ENCODE measurements at places on chromosomes 1 and 21. TPM values are rescaled to one million over a fixed set of nuclear protein-coding genes. Genes with fewer than 3 reads are reported as not detected.

The B3GALT6 gene
- total RNA-seq: 19.1 TPM

The SPRR1A gene
- total RNA-seq: not detected

DNA sequence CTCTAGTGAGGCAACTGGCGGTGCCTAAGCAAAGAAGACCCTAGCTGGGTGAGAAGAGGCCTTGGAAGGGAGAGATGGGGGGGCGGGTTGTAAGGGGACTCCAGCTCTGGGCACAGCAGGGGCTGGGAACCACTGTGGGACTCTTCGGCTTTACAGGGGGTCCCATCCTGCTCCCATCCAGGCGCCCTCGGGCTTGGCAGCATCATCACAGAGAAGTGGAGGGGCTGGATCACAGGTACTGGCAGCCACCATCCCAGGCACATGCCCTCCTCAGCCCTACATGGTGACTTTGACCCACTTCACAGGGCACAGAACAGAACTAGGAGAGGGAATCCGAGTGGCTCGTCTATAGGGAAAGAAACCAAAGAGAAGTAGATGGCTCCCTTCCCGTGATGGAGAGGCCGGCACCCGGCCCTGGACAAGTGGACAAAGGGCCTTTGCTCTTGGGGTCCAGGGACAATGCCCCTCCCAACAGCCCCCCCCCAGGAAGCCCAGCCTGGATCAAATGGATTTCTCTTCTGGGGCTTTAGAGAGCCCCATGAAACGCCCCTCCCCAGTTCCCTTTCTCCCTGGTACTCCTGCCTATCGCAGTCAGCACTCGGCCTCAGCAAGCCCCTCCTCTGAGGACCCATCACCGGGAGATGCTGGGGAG is 54.0 kb upstream of the ECE1 start:
- DNase-seq: no peak
- H3K27ac ChIP-seq: peak overlapping the region; percentile 93
- H3K4me3 ChIP-seq: peak overlapping the region; percentile 76
- H3K27me3 ChIP-seq: no peaks in the 10 kb centered on the region
- peaks cover 6% of the 10 kb centered on the region for H3K36me3 ChIP-seq

- peak overlapping the region; percentile 32 for H3K4me3 ChIP-seq
- H3K36me3 ChIP-seq: no peaks in the 10 kb centered on the region
- peaks cover 58% of the 10 kb centered on the region for H3K4me1 ChIP-seq
- H3K27ac ChIP-seq: peak overlapping the region; percentile 91
- no peak for DNase-seq
- peaks cover 42% of the 10 kb centered on the region for H3K27me3 ChIP-seq
Observed at GRCh38 chr1:17207046-17207445, 2.1 kb downstream of the PADI1 start.

DNA sequence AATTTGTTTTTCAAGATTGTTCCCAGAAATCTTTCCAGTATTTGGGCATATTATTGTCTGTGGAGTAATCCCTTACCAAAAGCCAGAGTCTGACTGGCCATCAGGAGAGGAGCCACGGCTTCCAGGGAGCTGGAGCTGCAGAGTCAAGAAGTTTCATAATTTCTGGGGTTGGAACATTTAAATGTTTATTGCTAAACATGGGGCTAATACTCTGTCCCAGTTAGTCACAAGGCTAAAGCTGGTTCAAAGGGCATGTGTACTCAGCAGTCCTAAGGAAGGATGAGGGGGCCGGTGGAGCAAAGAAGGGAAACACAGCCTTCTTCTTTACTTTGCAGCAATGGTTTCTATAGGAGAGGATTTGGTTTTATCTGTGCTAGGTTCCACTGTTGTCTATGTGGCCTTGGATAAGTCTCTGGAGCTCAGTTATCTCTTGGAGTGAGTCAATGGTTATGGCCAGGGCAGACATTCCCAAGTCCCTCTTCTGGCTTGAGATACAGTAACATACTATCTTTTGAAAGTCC is 9.5 kb downstream of the DENND2D start:
- DNase-seq: no peak
- peaks cover 78% of the 10 kb centered on the region for H3K4me1 ChIP-seq
- no peaks in the 10 kb centered on the region for H3K27me3 ChIP-seq
- peak overlapping the region; percentile 68 for H3K27ac ChIP-seq
- peak overlapping the region; percentile 42 for H3K4me3 ChIP-seq

DNA sequence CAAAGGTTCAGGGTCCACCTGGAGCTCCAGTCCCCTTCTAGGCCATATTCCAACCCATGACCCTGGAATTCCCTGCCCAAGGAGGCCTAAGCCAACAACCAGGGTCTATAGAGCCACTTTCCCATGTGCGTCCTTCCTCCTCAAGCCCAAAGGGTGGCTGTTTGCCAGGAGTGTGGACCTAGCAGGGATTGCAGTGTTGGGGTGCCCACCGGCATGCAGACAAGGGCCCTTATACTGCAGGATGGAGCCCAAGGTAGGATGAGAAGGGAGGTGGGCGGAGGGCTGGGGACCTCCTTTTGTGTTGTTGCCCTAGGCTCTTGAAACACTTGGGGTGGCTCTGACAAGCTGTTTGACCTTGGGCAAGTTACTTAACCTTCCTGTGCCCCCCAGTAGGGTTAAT is 19.7 kb upstream of the ADGRB2 start:
- peaks cover 3% of the 10 kb centered on the region for H3K27me3 ChIP-seq
- H3K36me3 ChIP-seq: no peaks in the 10 kb centered on the region
- peaks cover 7% of the 10 kb centered on the region for H3K4me1 ChIP-seq
- no peak overlapping the region for H3K4me3 ChIP-seq
- peak; percentile 16 for DNase-seq

The CLCNKB gene
- total RNA-seq: not detected

DNA sequence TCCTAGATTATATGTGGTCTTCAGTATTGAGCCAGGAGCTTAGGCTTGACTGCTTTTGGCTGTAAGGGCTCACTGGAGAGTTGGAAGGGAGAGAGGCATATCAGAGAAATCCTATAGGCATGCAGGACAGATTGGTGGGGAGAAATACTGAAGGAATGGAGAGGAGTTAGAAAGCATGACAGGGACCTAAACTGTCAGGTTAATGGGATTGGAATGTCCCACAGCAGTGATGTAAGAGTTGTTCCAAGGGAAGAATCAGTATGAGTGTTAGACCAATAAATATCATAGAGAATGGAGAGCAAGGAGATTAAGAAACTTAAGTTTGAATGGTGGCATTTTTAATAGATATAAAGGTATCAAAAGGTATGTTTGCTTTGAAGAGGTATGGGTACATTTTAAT is 39.7 kb downstream of the SLC35A3 start:
- H3K4me1 ChIP-seq: no peaks in the 10 kb centered on the region
- H3K27me3 ChIP-seq: no peaks in the 10 kb centered on the region
- H3K4me3 ChIP-seq: no peak overlapping the region
- peaks cover 20% of the 10 kb centered on the region for H3K36me3 ChIP-seq

DNA sequence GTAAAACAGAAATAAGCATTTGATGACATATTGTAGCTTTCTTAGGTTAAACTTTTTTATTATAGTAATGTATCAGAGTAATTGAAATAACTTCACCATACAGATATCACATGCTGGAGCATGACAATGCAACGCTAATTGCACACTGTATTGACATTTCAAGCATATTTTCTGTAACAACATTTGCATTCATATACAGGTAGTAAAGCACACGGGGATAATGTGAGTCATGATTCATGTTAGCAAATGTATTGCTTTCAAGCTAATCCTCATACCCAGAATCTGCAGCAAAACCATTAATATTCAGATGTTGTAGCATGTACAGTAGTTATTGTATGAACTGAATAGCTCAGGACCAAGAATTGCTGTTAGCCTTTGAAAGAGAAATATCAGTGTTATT is 133.9 kb downstream of the TTLL7 start:
- H3K27me3 ChIP-seq: no peaks in the 10 kb centered on the region
- H3K36me3 ChIP-seq: no peaks in the 10 kb centered on the region
- DNase-seq: no peak
- H3K4me1 ChIP-seq: peaks cover 9% of the 10 kb centered on the region

- peaks cover 20% of the 10 kb centered on the region for H3K4me1 ChIP-seq
- H3K27ac ChIP-seq: peak overlapping the region; percentile 38
- no peak for DNase-seq
- H3K27me3 ChIP-seq: peaks cover 8% of the 10 kb centered on the region
- peak overlapping the region; percentile 69 for H3K4me3 ChIP-seq
- peaks cover 3% of the 10 kb centered on the region for H3K36me3 ChIP-seq
Observed at GRCh38 chr1:244730934-244731434, 78.1 kb downstream of the DESI2 start.

DNA sequence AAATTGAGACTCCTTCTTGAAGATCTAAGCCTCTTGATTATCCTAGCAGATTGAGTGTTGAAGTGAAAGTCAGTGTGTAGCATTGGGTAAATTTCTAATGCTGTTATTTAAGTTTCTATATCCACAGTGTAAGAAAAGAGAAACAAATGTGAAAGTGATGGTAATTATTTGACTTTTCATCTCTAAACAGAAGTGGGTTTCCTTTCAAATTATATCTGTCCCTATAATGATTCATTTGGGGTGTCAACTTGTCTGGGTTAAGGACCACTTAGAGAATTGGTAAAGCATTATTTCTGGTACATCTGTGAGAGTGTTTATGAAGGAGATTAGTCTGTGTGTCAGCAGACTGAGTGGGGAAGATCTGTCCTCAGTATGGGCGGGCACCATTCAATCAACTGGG is 133.0 kb upstream of the HMCN1 start:
- DNase-seq: no peak
- no peak overlapping the region for H3K4me3 ChIP-seq
- H3K27ac ChIP-seq: no peak overlapping the region
- H3K4me1 ChIP-seq: peaks cover 3% of the 10 kb centered on the region
- no peaks in the 10 kb centered on the region for H3K36me3 ChIP-seq
- no peaks in the 10 kb centered on the region for H3K27me3 ChIP-seq

- H3K27me3 ChIP-seq: peaks cover 6% of the 10 kb centered on the region
- H3K4me3 ChIP-seq: no peak overlapping the region
- H3K4me1 ChIP-seq: no peaks in the 10 kb centered on the region
- H3K27ac ChIP-seq: no peak overlapping the region
Observed at GRCh38 chr1:30084909-30085571, 638.3 kb downstream of the MATN1 start.
